ENCODE measurements at places on chromosomes 4 and X.

- DNase-seq: no peak
Measured at GRCh38 chr4:70760662-70761061, 38.9 kb downstream of the RUFY3 start.

GRCh38 chr4:170003071-170004070 is 22.8 kb downstream of the MFAP3L start:
- no peak for DNase-seq

DNA sequence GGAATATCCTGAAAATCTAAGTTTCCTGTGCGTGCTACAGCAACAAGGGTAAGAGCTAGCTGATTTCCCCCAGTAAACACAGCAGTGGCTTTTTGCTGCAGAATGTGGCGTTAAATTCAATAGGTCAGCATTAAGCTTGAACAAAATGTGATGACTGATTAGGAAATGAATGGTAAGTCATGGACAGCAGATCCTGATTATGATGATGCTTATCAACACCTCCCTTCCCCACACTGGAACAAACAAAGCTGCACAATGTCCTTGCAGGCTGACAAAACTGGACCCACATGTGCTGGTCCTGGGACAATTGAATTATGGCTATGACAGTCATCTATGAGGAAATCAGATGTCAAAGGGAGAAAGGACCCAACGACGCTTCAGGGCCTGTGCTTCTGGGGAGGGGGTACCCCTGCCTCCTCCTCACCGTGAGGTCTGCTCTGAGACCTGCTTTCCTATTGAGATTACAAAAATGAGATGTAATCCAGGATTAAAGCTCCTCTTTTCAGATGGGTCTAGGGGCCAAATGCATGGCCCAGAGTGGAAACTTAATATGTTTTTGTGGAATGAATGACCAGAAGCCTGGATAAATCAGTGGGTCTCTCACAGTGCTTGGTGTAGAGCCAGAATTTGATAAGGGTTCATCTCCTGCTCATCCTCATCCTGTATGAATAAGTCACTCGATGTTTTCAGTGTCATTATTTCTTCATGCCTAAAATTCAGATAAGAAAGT is 32.0 kb upstream of the BOD1L1 start:
- DNase-seq: no peak

GRCh38 chr4:48112017-48112667 is 21.9 kb downstream of the TXK start:
- no peak for DNase-seq

DNA sequence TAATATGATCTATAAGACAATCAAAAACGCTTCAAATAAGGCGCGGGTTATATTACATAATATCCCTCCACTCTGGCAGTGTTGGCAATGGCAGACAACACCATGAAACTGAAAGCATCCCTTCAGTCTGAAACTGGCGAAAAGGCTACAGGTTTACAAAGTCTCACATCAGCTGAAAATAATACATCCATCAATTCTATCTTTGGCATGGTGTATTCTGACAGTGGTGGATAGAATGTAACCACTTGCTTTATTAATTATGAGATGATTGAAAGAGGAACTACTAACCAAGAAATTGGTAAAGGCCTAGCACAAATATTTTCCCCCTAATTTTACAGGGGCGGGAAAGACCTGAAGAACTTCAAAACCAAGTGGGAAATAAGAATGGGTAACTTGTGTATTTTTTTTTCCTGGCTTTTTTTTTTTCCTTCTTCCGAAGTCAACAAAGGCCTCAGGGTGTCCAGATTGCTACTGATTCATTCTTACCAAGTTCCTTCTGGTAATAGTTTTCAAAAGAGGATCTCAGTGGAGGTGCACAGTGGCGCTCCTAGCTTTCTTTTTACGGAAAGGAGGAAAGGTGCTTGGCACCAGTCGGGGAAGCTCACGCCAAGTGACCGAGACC is 728 bp downstream of the UBA6 start:
- DNase-seq: no peak

DNA sequence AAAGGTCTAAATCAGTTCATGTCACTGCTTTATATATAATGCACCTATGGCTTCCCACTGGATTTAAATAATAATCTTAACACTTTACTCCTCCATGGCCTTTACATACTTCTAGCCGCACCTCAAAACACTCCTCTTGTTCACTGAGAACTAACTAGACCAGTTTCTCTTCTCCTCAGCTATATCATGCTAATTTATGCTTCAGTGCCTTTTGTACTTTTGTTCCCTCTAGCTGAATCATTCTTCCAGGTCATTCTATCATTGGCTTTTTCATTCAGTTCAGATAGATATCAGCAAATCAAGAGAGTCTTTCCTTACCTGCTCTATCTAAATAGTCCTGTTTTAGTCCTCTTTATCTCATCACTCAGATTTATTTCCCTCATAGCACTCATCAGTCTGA is 64.2 kb downstream of the TET2 start:
- DNase-seq: no peak

- DNase-seq: no peak
Measured at GRCh38 chrX:41351923-41352322, 18.0 kb downstream of the DDX3X start.

GRCh38 chr4:78190595-78190994 is 133.5 kb downstream of the FRAS1 start:
- no peak for DNase-seq

GRCh38 chr4:85200106-85200505 is 233.6 kb upstream of the WDFY3 start:
- DNase-seq: no peak

- DNase-seq: no peak
Measured at GRCh38 chrX:115367455-115367854, 77.9 kb downstream of the LUZP4 start.

DNA sequence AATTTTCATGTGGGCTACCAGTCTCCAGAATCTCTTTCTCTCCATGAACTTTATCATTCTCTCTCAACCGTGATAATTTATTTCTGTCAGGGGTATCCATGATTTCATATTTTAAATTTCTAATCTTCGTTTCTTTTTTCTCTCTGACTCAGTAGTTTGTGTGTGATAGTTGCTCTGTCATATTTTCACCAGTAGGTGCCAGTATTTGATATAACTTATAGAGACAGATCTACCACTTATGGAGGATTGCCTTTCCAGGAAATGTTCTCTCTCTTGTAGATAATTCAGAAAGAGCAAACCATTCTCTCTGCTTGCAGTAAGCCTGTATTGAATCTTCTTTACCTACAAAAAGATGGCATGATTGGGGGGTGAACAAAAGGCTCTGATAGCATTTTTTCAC is 79.3 kb upstream of the DYNLT3 start:
- no peak for DNase-seq

DNA sequence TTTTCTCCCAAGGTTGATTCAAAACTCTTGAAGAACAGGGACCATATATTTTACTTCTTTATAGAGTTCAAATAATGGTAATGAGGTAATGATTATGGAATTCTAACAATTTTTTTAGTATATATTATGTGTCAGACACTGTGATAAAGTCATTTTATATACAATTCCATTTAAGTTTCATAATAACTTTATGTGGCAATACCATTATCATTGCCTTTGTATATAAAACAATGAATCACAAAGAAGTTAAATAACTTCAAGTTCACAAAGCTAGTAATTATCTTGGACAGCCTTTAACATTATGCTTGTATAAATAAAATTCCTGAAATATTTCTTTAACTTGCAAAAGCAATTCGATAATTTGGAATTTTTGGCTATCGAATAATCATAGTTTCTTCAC is 20.6 kb downstream of the MAGEC1 start:
- DNase-seq: no peak

- no peak for DNase-seq
Measured at GRCh38 chrX:116345958-116346357, 90.4 kb upstream of the SLC6A14 start.

DNA sequence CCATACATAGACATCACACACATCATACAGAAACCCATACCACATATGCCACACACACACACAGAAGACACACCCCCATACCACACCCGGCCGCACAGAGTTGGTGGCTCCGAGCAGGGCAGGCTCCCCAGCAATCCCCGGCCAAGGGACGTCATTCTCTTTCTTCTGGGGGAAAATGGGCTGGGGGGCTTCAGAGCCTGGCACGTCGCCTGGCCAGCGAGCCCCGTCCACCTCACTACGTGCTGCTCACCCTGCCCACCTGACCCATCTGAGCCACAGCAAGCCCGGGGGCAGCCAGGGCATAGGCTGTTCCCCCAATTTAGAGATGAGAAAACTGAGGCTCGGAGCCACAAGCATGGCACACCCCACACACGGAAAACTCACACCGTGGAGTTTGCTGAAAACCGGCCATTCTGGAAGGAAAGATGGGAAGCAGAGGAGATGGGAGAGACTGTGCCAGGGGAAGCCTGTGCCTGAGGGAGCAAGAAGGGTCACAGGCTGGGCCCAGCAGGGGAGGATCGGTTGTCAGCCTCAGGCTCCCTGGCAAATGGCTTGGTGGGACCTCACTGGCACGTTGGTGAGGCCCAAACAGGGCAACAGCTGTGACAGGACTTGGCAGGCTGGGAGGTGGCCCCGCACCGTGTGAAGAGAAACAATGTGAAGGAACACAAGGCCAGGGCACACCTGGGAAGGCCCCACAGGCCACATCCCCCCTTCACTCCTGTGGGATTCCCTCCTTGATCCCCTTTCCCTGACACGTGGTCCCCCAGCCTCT is 73.2 kb downstream of the JAKMIP1 start:
- DNase-seq: no peak

DNA sequence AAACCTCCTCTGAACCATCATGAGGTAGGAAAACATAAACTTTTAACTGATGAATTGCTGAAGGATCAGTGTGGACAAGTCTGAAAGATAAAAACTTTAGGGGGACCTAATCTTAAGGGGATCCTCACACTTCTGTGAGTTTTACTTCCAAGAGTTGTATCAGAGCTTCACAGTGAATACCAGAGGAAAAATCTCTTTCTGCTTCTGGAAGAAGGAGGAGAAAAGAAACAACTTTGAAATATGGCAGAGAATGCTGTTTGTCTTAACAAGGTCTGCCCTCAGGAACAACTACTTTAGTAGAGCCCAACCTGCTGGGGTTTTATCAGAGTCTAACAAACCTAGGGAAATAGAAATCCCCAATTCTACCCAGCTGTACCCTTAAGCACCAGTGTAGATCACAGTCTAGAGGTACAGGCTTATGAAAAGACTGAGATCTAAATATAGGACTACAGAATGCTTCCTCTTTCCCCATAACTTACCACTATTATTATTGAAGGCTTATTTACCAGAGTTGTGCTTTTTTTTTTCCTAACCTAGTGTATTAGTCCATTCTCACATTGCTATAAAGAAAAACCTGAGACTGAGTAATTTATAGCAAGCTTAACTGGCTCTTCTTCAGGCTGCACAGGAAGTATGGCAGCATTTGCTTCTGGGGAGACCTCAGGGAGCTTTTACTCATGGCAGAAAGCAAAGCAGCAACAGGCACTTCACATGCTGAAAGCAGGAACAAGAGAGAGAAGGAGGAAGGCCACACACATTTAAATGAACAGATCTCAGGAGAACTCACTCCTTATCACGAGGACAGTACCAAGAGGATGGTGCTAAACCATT is 167.9 kb downstream of the CAMK2D start:
- no peak for DNase-seq

DNA sequence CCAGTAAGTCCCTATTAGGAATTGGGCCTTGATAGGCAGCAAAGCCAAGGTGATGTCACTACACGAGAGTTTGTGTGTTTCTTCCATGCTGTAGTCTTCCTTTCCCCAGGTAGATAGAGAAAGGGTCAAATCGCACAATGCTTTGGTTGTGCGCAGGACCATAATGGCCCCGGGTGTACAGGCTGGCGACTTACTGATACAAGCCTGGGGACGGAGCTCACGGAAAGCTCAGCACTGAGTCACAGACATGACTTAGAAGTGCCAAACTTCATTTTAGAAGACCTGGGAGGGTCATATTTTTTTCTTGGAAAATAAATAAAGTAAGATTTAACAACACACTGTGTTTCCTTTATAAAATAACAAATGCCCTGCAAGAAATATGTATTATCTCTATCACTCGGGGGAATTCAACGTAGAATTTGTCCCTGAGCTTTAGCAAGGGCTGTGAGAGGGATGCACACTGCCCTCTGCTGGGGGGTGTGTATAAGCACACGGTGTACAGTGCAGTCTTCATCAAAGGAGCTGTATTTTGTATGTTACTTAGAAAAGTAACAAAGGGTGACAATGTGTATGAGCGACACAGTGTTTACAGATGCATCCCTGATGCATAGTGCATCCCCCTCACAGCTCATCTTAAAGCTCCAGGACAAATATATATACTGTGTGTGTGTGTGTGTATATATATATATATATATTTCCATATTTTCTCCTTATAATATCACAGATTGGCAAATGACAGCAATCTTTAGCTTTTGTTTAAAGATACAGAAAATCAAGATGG is 254.5 kb upstream of the VEGFC start:
- peak; percentile 44 for DNase-seq

GRCh38 chr4:35993606-35994005 is 250.7 kb downstream of the ARAP2 start:
- no peak for DNase-seq

DNA sequence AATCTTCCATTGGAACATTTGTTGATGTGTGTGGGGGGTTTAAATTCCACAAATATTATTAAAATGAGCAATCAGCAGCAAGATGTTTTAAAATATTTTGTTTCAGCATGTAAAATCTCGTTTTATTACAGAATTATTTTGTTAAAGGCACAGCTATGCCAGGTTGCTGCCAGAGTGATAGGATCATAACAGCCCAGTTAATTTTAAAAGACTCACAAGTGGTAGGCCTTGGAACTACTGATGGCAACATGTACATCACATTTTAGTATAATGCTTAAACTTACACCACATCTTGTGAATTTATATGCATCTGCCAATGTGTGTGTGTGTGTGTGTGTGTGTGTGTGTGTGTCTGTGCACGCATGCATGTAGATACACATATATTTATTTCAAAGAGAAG is 97.8 kb upstream of the SPRY1 start:
- no peak for DNase-seq

DNA sequence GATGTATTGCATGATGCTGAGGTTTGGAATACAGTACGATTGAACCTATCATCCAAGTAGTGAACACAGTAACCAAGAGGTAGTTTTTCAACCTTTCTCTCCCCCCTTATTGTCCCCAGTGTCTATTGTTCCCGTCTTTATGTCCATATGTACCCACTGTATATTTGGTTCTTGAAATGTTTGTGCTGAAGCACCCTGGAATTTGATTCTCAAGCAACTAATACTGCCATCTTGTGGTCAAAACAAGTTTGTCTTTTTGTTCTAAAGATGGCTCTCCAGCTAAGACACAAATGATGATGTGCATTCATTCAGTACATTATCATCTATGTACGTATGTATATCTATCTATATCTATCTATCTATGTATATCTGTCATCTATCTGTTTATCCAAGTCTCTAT is 33.5 kb upstream of the DCX start:
- no peak for DNase-seq

GRCh38 chr4:85901500-85901899 is 426.6 kb downstream of the ARHGAP24 start:
- DNase-seq: no peak

DNA sequence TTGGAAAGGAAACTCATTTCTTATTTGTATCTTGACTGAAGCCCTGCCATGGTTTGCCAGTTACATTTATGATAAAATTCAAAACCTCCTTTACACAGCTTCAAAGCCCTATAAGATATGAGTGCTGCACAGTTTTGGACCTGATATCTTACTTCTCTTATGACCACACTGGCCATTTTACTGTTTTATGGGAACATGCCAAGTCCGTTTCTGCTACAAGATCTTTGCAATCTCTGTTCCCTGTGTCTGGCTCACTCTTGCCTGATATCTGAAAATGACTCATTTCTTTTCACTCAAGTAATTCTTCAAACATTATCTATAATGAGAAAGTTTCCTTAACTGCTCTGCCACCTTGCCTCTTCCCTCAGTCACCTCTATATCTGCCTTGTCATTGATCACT is 247.3 kb downstream of the SPOCK3 start:
- DNase-seq: no peak

GRCh38 chr4:55615008-55615407 is 21.1 kb downstream of the NMU start:
- DNase-seq: no peak

Measured in stimulated activated CD4-positive, alpha-beta T cell treated with anti-CD3 and anti-CD28 coated beads, Interleukin-4, amount 100 ng/mL, for 4 hours (primary cell).